ENCODE measurements at places on chromosomes 11 and 22.

- DNase-seq, result no peak
These were observed 14.7 kb downstream of the PRDM10 start for GRCh38 chr11:129987950-129988349.

GRCh38 chr22:20610243-20610686 is 102.9 kb downstream of the MED15 start:
- DNase-seq, result no peak

DNA sequence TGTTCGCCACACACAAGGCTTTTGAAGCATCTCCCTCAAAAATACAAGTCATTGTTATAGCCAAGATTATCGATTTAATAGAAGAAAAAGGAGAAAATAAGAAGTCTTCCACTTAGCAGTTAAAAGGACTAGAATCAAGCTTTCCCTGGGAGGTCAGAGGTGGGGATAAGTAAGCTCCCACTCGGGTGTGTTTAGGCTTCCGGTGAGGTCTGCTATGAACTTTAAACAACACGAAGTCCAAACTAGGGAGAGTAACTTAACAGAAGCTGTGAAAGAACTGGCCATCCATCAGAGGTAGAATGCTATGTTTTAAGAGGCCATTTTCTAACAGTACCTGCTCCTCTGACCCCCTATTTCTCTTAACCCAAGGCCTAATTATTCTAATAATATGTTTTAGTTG is 91.4 kb upstream of the APOA1 start:
- DNase-seq, result no peak

DNA sequence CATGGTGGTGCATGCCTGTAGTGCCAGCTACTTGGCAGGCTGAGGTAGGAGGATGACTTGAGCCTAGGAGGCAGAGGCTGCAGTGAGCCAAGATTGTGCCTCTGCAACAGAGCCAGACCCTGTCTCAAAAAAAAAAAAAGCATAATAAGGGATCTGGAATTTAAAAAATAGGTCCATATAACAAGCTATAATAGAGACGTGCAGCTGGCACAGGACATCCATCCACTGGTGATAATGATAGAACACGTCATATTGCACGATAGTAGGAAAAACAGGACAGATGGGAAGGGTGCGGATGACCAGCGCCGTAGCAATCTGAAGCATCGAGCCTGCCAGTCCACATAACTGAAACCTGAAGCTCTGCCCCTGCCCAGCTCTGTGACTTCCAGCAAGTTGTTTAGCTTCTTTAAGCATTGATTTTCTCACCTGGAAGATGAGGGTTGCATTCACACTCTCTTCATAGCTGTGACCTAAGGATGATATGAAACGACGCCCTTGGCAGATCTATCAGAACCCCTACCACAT is 60.3 kb upstream of the PRODH start:
- DNase-seq, result no peak

DNA sequence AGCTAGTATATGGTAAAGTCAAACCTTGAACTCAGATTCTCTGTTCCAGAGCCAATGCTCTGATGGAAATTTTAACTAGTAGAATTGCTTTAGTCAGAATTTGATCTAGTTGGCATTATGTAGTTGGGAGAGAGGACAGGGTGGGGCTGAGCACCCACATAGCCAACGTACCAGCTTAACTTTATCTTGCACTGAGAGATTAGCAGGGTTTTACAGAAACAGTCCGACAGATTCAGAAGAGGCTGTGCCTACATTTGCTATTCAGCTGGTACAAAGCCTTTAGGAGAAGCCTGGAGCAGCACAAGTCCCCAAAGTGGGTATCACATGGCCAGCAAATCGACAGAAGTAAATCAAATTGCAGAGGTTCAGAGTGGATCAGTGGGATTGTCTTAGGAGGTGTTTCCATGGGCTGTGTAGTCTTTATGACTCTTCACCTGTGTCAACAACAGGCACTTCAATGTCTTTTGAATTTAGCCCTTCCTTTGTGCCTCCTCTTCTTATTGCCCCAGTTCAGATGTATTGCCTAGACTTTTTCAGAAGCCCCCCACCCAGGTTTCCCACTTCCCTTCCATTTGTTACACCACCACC is 7.3 kb upstream of the CSRP3 start:
- no peak for DNase-seq

- no peak for DNase-seq
These were observed 37.6 kb upstream of the SEZ6L start for GRCh38 chr22:26131589-26132154.

DNA sequence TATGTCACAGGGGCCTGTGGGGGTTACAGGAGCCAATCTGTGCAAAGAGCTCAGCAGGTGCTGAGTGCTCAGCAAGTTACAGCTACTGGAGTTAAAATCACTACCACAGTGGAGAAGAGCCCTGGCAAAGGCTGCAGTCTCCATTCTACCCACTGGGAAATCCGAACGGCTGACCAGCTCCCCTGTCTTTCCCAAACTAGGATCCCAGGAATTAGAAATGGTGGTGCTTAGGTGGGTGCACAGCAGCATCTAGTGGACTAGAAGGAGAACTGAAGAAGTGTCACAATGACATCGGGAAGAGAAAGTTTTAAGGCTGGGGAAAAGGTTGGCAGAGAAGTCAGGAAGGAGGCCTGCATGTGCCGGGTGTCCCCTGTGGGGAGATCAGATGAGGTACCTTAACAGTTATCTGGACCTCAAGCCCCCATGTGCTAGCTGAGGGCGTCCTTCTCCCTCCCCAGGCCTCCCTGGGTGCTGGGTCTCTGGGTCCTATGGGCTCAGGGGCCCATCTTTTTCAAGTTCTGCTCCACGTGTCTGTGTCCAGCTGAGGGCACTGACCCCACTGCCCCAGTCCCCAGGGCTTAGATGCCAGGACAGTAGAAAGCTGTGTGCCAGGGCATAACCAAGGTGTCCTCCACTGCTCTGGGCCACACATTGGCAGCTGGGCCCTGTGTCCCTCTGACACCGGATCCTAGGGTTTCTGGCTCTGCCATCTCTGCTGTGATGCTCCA is 1.9 kb downstream of the PIWIL3 start:
- no peak for DNase-seq

- DNase-seq, result peak; percentile 93
These were observed at the start of gene PISD for GRCh38 chr22:31661851-31662667. PISD (minus strand) TSS chr22:31662215; CDS start chr22:31662208, 7 bp downstream.

DNA sequence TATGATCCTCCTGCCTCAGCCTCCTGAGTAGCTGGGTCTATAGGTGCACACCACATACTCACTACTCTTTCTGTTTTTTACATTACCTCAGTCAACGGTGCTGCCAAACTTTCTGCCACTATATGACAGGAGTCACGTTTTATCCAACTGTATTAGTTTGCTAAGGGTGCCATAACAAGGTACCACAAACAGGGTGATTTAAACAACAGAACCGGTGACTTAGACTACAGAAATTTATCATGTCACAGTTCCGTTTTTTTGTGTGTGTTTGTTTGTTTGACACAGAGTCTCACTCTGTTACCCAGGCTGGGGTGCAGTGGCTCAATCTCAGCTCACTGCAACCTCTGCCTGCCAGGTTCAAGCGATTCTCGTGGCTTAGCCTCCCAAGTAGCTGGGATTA is 6.3 kb upstream of the SWAP70 start:
- no peak for DNase-seq

DNA sequence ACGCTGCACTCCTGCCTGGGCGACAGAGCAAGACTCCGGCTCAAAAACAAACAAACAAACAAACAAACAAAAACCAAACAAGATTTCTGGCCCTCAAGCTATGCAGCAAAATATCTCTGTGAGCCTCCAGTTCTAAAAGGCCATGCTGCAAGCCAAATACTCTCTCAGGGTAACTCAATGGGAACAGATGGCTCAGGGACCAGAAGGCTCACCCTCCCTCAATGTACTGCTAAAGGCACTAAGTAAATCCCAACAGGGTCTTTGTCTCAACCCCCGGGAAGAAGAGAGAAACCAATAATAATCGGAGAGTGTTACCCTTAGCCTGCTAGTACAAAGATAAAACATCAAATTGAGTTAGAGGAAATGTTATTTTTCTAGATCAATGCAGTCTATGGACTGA is 119.7 kb upstream of the ZC3H12C start:
- DNase-seq, result no peak

- no peak for DNase-seq
These were observed 68.2 kb downstream of the GALNT18 start for GRCh38 chr11:11553573-11553972.

- DNase-seq, result peak; percentile 35
These were observed 79.4 kb upstream of the PPARA start for GRCh38 chr22:46070803-46071450.

- no peak for DNase-seq
These were observed 18.4 kb downstream of the CUL5 start for GRCh38 chr11:108027057-108027456.

DNA sequence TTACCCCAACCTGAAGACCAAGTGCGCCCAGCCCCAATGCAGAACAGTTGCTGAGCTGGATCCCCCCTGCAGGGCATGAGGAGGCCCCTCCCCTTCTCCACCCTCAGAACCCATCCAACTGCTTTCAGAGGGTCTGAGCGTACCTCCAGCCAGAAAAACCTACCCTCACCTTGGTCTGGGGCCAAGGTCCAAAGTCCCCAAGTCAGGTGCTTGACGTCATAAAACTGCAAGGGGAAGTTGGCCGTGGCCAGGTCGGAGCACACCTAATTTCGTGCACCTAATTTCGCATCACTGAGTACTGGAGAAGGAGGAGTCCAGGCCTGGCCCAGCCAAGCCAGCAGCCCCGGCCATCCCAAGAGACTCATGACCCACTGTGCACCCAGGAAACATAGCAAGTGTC is 289.8 kb downstream of the CTTN start:
- DNase-seq, result no peak

DNA sequence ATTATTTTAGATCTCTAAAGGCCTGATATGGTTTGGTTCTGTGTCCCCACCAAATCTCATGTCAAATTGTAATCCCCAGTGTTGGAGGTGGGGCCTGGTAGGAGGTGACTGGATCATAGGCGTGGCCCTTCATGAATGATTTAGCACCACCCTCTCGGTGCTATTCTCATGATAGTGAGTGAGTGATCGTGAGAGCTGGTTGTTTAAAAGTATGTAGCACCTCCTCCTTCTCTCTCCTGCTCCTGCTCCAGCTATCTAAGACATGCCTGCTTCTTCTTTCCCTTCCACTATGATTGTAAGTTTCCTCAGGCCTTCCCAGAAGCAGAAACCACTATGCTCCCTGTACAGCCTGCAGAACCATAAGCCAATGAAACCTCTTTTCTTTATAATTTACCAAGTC is 114.1 kb downstream of the SERGEF start:
- no peak for DNase-seq

DNA sequence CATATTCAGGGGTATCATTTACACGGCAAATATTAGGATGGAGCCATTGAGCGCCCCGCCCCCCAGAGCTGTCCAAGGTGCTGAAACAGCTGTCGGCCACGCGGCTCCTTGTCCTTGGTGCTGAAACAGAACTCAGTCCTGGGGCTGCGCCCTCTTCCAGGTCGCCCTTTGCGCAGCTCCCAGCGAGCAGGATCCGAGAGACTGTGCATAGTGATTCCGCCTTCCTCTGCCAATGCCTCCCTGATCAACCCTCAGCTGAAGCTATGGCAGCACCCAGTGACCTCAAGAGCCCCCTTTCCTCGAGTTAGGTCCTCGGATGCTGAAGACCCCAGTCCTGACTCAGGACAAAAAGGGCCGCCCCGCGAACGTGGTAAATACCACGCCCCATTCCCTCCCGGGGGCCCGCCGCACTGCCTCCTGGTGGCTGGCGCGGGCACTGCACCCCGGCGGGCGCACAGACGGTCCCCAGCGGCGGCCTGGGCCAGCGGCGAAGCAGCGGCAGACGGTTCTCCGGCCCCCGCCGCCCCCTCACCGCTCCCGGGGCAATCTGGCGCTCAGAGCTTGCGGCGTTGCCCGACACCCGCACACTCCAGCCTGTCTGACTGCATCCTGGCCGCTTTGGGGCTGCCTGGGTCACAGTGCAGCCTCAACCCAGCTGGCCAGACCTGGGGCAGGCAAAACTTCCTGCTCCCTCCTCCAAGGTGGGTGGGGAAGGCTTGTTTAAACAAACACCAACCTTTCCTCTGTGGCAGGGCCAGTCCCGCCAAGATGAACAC is 13.4 kb downstream of the SYT7 start:
- peak; percentile 66 for DNase-seq

- DNase-seq, result no peak
These were observed 50.1 kb downstream of the DNHD1 start for GRCh38 chr11:6547177-6547576.

DNA sequence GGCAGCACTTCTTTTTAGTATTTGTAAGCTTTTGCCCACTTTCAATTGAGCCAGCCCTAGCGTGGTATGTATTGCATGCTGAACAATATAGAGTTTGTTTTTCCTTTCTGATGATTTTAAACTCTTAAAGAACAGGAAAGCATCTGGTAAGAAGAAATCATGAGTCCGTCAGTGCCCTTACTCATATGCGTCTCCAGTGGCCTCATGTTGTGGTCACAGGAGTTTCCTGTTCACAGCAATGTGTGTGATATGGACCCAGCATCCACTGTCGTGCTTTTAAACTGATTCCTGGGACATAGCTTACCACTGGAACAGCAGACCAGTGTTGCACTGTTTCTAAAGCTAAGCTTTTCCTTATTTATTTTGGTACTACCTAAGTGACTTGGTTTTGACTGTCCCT is 40.1 kb downstream of the BID start:
- DNase-seq, result no peak

DNA sequence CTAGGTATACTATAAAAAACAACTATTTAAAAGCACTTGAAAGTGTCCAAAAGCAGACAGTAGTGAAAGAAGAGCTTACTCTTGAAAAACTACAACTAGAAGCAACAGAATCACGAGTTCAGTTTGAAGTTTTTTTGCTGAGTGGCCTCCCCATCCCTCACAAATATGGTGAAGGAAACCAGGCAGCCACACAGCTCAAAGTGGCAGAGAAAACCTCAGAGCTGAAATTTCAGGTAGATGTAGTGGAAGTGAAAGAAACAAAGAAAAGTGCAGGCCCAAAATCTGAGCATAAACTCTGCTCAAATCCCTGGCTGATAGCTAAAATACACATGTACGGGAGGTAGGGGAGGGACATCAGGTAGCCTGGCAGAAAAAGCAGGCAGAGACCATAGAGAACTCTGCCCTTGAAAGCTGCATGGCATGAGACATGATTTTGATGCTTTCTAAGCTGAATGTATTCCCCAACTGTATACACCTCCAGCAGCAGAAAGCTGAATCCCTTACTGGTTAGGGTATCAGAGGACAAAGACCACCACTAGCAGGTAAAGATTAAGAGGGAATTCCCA is 12.1 kb downstream of the BTBD10 start:
- peak; percentile 8 for DNase-seq

GRCh38 chr11:111554532-111554931 is 14.0 kb downstream of the LAYN start:
- DNase-seq, result no peak

GRCh38 chr22:29718949-29719898 is 579 bp upstream of the CABP7 start:
- DNase-seq, result no peak

DNA sequence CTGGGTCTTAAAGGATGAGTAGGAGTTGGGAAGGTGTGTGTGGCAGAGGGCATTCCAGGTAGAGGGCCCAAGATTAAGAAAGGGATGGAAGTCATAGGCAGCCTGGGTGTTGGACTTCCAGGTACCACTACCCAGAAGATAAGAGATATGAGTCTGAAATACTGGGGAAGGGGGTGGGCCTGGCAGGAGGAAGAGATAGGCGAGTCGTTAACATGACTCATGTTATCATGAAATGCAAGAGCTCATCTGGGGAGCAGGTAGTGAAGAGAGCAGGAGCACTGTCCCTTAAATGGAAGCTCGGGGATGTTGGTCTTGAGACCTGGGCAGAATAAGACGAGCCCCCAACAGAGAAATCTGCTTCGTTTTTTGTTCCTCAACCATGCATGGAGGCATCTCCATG is 10.2 kb downstream of the ZC3H7B start:
- no peak for DNase-seq

Data from naive thymus-derived CD8-positive, alpha-beta T cell (primary cell).